MV-4-11 (cell line): ENCODE measurements at places on chromosomes 2 and 18.

DNA sequence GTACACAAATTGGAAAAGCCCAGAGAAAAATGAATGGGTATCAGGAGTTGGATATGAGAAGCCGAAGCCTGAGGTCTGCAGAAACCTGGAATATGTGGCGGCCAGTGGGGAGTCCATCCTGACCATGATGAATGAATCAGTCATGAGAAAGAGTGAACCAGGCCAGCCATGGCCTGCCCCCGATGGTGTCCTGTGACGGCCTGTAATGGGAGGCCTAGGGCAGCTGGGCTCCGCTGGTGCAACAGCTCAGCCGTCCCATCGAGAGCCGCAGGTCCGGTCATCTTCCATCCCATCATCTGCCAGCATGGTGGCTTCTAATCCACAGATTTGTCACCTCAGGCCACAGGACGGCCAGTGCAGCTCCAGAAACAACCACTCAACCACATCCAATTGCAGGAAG is 116.4 kb downstream of the PDCL3 start:
- DNase-seq, result no peak

DNA sequence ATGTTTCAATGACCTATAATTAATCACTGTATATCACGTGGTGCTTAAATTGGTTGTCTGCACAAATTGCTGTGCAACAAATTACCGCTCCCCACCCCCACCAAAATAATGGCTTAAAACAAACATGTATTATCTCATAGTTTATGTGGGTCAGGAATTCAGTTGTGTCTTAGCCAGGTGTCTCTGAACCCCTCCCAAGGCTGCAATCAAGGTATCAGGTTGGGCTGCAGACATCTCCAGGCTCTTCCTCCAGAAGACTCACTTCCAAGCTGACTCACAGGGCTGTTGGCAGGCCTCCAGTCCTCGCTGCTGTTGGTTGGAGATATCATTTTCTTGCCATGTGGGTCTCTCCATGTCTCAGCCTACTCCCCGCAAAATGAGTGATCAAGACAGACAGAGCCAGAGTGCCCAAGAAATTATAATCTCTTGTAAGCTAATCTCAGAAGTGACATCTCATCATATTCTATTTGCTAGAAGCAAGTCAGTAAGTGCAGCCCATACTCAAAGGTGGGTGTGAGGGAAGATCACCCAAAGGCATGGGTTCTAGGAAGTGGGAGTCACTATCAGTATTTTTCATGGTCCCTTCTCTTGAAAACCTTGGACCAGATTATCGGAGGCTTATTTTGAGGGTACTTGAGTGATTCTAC is 38.4 kb downstream of the SPC25 start:
- no peak for DNase-seq

DNA sequence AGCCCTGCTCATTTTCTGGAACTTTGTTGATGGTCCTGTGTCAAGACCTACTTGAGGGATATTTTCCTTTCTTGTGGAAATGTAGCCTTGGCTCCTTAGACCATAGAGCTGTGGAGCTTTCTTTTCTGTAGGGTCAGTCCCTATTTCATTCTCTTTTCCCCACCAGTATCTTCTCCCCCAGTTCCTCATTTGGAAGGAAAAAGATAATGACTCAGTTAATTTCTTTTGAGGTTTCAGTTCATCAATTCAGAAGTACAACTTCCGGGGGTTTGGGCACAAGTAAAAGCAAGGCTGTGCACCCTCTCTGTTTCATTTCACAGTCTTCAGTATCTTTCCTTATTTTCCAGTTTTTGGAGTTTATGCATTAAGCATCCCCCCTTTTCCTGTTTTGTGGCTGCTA is 70.7 kb downstream of the CDC42EP3 start:
- DNase-seq, result peak; percentile 93

GRCh38 chr18:24878289-24878688 is 417.9 kb downstream of the HRH4 start:
- no peak for DNase-seq

DNA sequence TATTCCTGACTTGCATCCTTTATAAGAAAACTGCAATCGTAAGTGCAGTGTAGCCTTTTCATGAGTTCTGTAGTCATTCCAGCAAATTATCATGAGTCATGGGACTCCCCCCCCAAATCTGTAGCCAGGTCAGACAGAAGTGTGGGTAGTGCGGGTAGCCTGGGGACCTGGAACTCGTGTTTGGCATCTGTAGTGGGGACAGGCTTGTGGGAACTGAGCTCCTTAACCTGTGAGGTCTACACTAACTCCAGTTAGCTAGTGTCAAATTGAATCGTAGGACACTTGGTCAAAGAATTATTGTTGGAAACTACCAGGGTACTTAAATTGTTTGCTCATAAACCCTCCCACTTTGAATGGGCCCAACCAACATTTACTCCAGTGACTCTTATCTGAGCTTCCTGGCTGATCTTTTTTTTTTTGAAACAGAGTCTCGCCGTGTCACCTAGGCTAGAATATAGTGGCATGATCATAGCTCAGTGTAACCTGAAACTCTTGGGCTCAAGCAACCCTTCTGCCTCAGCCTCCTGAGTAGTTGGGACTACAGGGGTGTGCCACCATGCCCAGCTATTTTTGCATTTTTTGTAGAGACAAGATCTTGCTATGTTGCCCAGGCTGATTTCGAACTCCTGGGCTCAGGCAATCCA is 12.4 kb downstream of the PFN4 start:
- no peak for DNase-seq

GRCh38 chr2:183172220-183172887 is 48.1 kb downstream of the NUP35 start:
- no peak for DNase-seq

- no peak for DNase-seq
Measured at GRCh38 chr2:69471793-69472192, 34.6 kb upstream of the NFU1 start.

- no peak for DNase-seq
Measured at GRCh38 chr2:196390243-196391148, 219.1 kb upstream of the STK17B start.

- DNase-seq, result no peak
Measured at GRCh38 chr2:149984311-149984710, 396.7 kb upstream of the MMADHC start.

DNA sequence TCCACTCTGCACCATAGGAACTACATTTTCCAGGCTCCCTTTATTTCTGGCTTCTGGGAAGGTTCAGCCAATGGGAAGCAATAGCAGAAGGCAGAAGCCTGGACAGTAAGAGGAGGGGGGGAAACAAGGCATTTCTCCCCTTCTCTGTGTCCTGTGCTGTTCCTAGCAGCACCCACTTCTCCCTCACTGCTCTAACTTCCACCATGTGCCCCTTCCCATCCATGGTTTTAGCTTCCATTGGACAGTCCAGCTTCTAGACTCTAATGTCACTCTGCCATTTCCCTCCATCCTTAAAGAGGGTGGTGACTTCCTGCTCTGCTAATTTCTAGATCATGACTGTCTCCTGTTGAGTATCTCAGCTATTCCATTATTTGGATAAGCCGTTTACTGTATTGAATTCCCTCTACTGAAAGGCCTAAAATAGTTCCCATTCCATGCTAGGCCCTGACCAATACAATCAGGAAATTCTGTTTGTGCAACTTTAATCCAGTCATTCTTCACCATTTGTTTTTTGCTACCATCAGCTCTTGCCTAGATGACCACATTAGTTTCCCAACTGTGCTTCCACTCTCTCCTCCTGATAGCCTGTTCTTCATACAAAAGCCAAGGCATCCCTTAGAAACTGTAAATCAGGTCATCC is 20.8 kb upstream of the LYPD1 start:
- no peak for DNase-seq

GRCh38 chr2:46913471-46914381 is 1.9 kb downstream of the MCFD2 start:
- peak; percentile 70 for DNase-seq

DNA sequence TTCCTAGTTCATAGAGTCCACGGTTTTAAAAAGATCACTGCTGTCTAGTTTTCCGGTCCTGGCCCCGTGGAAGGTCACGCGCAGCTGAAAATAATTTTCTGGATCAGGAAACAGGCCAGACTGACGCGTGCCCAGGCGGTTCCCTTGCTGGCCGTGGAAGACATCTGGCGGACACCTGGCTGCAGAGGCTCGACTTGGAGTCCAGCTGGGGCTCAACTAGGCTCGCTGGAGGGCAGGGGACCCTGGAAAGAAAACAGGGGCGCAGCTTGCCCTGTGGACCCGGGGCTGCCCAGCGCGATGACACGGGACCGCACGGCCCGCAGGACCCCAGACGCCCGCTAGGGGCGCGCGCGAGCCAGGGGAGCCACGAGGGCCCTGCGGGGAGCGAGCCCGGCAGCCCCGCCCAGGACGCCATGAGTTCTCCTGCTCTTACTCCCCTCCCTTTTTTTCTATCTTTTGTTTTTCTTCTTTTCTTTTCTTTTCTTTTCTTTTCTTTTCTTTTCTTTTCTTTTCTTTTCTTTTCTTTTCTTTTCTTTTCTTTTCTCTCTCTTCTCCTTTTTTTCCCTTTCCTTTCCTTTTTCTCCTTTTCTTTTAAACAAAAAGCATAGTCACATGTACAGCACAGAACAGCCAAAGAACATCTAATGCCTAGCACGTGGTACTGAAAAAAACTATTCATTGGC is 43.2 kb upstream of the UBE2F start:
- DNase-seq, result peak; percentile 25
